ENCODE measurements at places on chromosomes 12 and 14. TPM values are rescaled to one million over a fixed set of nuclear protein-coding genes. Genes with fewer than 3 reads are reported as not detected.

Gene EGLN3
- 9.6 TPM for total RNA-seq

DNA sequence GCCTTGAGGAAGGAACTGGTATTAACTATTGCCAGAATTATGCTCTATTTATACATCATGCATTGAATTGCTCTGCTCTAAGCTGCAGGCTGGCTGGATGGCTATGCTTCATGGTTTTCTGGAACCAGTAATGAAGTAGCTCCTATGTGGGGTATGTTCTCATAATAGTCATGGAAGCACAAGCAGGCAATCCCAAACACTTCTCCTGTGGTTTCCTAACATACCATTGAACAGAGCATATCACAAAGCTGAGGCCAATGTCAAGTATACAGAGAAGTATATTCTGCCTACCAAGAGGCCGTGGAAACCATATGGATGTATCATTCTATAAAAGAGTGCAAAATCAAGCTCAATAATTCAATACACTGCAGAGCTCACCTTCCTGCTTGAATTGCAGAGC, 1752.4 kb upstream of the FLRT2 start:
- no peaks in the 10 kb centered on the region for H3K27me3 ChIP-seq
- H3K4me3 ChIP-seq = no peak overlapping the region
- DNase-seq = no peak
- no peaks in the 10 kb centered on the region for H3K36me3 ChIP-seq

- H3K27me3 ChIP-seq = no peaks in the 10 kb centered on the region
- peaks cover 13% of the 10 kb centered on the region for H3K4me1 ChIP-seq
- H3K36me3 ChIP-seq = peaks cover 2% of the 10 kb centered on the region
- no peak overlapping the region for H3K27ac ChIP-seq
These were observed 910 bp upstream of the SRP54 start for GRCh38 chr14:34981743-34982420.

Gene TAS2R46
- total RNA-seq = 3.8 TPM

DNA sequence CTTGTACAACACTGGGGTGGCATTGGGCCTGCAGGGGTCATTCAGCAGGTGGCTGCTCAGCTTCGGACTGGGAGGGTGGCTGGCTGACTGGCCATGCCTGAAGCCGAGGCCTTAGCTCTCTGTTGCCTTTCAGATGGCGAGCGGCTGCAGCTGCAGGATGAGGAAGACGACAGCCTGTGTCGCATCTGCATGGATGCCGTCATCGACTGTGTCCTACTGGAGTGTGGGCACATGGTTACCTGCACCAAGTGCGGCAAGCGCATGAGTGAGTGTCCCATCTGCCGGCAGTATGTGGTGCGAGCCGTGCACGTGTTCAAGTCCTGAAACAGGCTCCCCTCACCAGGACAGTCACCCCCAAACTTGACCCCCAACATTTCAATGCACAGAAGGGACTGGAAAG, 23.3 kb downstream of the RNF34 start:
- DNase-seq = no peak
- H3K36me3 ChIP-seq = peaks cover 35% of the 10 kb centered on the region
- H3K27ac ChIP-seq = no peak overlapping the region
- no peak overlapping the region for H3K4me3 ChIP-seq

DNA sequence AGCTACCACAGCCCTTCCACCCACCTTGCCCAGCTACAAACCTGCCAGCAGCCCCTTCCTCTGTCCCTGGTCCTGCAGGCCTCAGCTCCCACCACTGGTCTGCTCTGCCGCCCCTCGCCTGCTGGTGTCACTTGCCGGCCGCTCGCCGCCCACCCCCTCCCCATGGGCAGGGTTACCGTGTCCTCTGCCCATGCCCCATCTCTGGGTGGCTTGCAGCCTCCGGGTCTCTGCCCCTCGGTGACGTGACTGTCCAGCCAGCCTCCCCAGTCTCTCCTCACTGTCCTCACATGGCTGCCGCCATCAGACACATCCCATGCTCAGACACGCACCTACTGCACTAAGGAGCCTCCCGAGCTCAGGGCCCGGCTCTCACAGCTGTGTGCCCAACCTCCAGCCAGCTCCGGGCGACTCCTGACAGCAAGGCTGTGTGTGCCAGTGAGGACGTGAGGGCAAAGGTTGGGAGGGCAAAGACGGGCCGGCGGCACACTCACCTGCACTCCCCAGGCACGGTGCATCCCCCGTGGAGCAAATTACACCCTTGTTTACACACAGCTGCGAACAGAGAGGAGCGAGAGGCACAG, 13.4 kb downstream of the JAG2 start:
- DNase-seq = no peak
- no peak overlapping the region for H3K27ac ChIP-seq
- H3K27me3 ChIP-seq = no peaks in the 10 kb centered on the region
- H3K36me3 ChIP-seq = no peaks in the 10 kb centered on the region
- no peak overlapping the region for H3K4me3 ChIP-seq

DNA sequence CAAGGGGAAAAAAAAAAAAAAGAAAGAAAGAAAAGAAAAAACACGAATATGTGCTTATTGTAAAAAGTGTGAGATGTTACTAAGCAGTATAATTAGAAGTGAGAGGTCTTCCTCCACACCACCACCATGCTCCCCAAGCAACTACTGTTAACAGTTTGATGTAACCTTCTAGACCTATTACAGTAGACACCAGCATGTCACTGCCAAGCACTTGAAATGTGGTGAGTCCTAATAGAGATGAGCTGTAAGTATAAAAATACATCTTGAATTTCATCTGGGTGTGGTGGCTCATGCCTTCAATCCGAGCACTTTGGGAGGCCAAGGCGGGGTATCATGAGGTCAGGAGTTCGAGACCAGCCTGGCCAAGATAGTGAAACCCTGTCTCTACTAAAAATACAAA, 8.1 kb upstream of the SNRNP35 start:
- H3K27me3 ChIP-seq = no peaks in the 10 kb centered on the region
- H3K4me1 ChIP-seq = peaks cover 12% of the 10 kb centered on the region
- DNase-seq = no peak
- H3K4me3 ChIP-seq = no peak overlapping the region
- H3K36me3 ChIP-seq = no peaks in the 10 kb centered on the region

Gene TCL1B
- not detected for total RNA-seq

GRCh38 chr12:109527489-109528123, 45.7 kb downstream of the MMAB start:
- no peaks in the 10 kb centered on the region for H3K27me3 ChIP-seq
- no peak overlapping the region for H3K4me3 ChIP-seq
- H3K4me1 ChIP-seq = peaks cover 10% of the 10 kb centered on the region
- no peak for DNase-seq
- H3K27ac ChIP-seq = no peak overlapping the region

DNA sequence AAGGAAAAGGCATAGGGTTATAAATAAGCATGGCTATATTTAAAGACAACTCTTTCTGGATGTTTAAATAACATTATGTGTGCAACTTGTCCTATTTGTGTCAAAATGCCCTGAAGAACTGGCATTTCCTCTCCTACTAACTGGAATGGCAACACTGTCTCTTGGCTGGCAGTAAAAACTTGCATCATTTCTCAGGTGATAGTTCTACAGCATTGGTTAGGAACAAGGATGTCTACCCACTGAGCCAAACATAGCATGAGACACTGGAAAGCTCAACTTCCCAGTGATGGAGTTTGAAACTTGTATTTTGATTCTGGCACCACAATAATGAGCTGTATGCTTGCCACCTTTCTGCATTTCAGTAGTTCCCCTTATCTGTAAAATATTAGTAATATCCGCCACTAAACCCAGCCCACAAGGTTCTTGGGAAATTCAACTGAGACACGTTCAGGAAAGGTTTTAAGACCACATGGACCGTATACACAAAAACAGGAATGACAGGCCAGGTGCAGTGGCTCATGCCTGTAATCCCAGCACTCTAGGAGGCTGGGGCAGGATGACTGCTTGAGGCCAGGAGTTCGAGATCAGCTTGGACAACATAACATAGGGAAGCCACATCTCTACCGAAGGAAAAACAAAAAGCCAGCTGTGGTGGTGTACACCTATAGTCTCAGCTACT, 5.1 kb downstream of the SLC38A2 start:
- peak overlapping the region; percentile 47 for H3K27ac ChIP-seq
- no peak overlapping the region for H3K4me3 ChIP-seq
- peaks cover 57% of the 10 kb centered on the region for H3K4me1 ChIP-seq
- DNase-seq = no peak
- H3K36me3 ChIP-seq = peaks cover 36% of the 10 kb centered on the region
- no peaks in the 10 kb centered on the region for H3K27me3 ChIP-seq

DNA sequence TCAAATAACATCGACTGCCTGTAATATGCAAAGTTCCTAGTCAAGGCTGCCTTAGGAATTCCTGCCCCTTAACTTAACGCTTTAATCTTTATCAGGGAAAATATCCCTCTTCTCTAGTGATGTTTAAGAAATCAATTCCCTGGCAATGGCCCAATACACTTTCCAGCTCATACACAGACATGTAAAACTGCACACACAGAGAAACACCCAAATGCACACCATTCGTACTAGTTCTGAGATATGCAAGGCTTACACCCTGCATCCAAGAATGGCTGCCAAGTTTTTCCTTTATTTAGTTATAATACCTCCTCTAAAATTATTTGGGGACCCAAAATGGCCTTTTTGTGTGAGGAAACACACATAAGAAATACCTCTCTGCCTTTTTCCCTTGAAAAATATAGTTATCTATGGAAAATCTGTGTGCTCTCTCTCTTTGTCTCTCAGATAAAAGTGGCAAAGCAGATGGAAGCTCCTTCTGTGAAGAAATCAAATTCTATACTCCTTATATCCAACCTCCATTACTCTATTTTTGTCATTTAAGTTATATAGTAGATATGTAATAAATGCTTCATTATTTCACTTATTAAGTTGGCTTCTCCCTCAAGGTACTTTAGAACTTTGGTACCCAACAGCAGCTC, 120.0 kb upstream of the MDM1 start:
- DNase-seq = no peak
- peaks cover 56% of the 10 kb centered on the region for H3K4me1 ChIP-seq
- H3K4me3 ChIP-seq = no peak overlapping the region
- no peaks in the 10 kb centered on the region for H3K27me3 ChIP-seq
- H3K36me3 ChIP-seq = peaks cover 3% of the 10 kb centered on the region
- H3K27ac ChIP-seq = peak overlapping the region; percentile 33

DNA sequence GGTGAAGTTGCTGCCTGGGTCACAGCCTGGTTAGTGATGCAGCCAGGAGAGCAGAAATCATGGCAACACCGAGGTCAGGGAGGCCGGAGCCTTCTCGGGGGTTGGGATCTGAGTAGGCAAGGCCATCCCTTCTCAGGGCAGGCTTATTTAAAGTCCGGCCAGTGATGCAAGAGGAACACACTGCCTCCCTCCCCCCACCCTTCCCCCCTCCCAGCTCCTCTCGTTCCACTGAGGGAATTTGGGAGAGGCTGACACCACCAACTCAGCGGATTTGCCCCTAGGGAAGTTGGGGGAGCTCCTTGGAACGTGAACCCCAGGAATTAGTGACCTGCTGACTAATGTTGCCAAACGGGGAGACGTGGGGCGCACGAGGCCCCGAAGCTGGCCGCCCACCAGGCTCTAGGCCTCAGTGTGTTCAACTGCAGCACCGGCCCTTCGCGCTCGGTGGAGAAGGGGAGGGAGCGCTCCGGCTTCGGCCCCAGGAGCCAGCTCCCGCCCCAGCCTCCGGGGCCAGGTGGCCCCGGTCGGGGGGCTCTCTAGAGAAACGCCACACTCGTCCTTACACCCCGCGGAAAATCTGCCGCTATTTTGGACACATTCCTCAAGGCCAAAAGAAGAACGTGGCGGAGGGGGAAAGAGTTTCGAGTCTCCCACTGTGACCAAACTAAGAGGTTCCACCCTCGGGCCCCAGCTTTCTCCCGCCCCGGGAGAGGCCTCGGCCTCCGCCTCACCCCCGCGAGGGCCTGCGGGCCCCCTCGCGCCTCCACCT, 1.6 kb downstream of the CTDSP2 start:
- peak overlapping the region; percentile 83 for H3K4me3 ChIP-seq
- H3K27ac ChIP-seq = peak overlapping the region; percentile 83
- no peaks in the 10 kb centered on the region for H3K36me3 ChIP-seq
- H3K27me3 ChIP-seq = no peaks in the 10 kb centered on the region
- DNase-seq = no peak
- H3K4me1 ChIP-seq = peaks cover 50% of the 10 kb centered on the region

GRCh38 chr12:12201274-12201758, 65.5 kb downstream of the LRP6 start:
- no peaks in the 10 kb centered on the region for H3K4me1 ChIP-seq
- H3K4me3 ChIP-seq = no peak overlapping the region
- H3K36me3 ChIP-seq = peaks cover 57% of the 10 kb centered on the region
- no peak for DNase-seq

GRCh38 chr14:51822499-51822898, 37.9 kb upstream of the GNG2 start:
- H3K27me3 ChIP-seq = peaks cover 8% of the 10 kb centered on the region
- no peaks in the 10 kb centered on the region for H3K36me3 ChIP-seq
- H3K4me3 ChIP-seq = no peak overlapping the region
- no peaks in the 10 kb centered on the region for H3K4me1 ChIP-seq

Gene FAM181A
- not detected for total RNA-seq

Gene SRGAP1
- total RNA-seq = 9.6 TPM

Gene BMP4
- total RNA-seq = 35.2 TPM

GRCh38 chr12:111034083-111034885, 113.9 kb upstream of the MYL2 start:
- H3K4me3 ChIP-seq = peak within 1 kb of the TSS; percentile 86
- peak; percentile 65 for DNase-seq
- H3K27me3 ChIP-seq = peaks cover 69% of the 10 kb centered on the region
- H3K4me1 ChIP-seq = peaks cover 58% of the 10 kb centered on the region

- H3K27me3 ChIP-seq = peaks cover 11% of the 10 kb centered on the region
- H3K4me1 ChIP-seq = no peaks in the 10 kb centered on the region
- H3K4me3 ChIP-seq = no peak overlapping the region
- H3K27ac ChIP-seq = no peak overlapping the region
These were observed 231.7 kb upstream of the USP15 start for GRCh38 chr12:62028536-62028935.

DNA sequence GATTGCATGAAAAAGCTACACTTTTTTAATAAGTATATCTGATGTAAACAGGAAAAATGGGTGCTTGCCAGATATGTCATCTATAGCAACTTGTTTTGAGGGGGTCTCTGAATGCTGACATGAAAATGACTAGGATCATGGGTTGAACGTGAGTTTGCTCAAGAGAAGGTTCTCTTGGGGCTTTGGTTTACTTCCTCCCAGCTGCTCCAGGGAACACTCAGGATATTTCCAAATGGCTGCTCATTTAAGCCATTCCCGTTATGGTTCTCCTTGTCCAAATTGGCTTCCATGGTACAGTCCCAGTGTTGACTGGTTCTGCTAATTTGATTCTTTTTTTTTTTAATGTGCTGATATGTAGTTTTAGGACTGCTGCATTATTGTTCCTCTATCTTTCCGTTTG, 118.3 kb downstream of the ETV6 start:
- peak overlapping the region; percentile 25 for H3K27ac ChIP-seq
- H3K4me3 ChIP-seq = no peak overlapping the region

DNA sequence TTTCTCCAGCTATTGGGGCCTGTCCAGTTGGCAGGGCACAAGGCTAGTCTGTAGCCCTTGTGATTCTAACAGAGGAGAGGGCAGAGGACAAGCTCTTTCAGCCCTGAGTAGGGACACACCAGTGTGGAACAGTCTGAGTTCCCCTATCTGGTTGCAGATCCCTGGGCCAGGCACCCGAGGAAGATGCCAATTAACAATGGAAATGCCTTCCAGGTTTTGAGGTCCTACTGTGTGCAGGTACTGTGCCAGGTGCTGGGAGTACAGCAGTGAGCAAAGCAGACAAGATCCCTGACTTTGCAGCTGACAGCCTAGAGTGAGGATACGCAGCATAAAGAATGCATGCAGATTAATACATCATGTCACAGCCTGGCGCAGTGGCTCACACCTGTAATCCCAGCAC, 17.1 kb downstream of the DTX1 start:
- H3K36me3 ChIP-seq = no peaks in the 10 kb centered on the region
- peaks cover 70% of the 10 kb centered on the region for H3K27me3 ChIP-seq
- no peaks in the 10 kb centered on the region for H3K4me1 ChIP-seq
- H3K4me3 ChIP-seq = no peak overlapping the region

- no peaks in the 10 kb centered on the region for H3K36me3 ChIP-seq
- H3K4me1 ChIP-seq = peaks cover 29% of the 10 kb centered on the region
- H3K4me3 ChIP-seq = no peak overlapping the region
- H3K27me3 ChIP-seq = no peaks in the 10 kb centered on the region
These were observed 720.9 kb upstream of the TBX3 start for GRCh38 chr12:115404761-115405470.

Gene HOXC9
- total RNA-seq = 1.1 TPM

Gene OS9
- total RNA-seq = 166 TPM

All from mesothelial cell of epicardium (in vitro differentiated cells).